ENCODE measurements at places on chromosomes 1 and 21.
A peak's percentile ranks its signal among the peaks of the same experiment; 100 is the strongest.

GRCh38 chr1:193060406-193060805 lies 994 bp downstream of the RO60 start:
- no peak for DNase-seq

GRCh38 chr1:234938924-234939323 lies 189.7 kb downstream of the TOMM20 start:
- DNase-seq, result no peak

GRCh38 chr1:64192290-64192689 lies 11.1 kb upstream of the UBE2U start:
- no peak for DNase-seq

GRCh38 chr1:214548988-214549387 lies 2.4 kb downstream of the PTPN14 start:
- DNase-seq, result no peak

DNA sequence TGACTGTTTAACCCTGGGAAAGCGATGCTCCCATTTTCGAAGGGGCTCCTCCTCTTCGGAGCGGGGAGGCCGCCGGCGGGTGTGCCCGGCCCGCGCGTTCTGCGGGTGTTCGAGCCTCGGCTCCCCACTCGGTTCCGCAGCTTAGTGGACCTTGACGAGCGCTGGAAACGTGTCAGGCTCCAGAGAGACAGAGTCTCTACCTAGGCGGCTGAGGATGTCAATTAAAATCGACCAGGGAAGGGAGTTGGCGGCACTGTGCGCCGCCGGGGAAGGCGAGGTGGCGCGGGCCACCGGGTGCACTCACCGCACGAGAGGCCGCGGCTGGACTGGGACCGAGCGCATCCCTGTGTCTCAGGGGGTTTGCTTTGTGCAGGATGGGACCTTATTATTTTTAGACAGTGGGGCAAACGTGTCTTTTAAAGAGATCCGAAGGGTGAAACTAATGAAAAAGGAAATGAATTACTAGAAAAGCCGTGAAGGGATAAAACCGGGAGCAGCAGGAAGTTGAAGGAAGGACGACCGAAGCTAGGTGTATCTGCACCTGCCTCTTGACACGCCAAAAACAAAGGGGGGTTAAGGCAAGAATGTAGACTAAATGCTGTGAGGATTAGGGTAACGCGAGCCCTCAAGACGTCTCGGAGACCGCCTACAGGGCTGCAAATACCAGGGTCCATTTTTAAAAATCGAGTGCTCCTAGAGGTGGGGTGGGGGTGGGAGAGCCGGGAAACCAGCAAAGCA lies 5.6 kb downstream of the LHX4 start:
- DNase-seq, result no peak

DNA sequence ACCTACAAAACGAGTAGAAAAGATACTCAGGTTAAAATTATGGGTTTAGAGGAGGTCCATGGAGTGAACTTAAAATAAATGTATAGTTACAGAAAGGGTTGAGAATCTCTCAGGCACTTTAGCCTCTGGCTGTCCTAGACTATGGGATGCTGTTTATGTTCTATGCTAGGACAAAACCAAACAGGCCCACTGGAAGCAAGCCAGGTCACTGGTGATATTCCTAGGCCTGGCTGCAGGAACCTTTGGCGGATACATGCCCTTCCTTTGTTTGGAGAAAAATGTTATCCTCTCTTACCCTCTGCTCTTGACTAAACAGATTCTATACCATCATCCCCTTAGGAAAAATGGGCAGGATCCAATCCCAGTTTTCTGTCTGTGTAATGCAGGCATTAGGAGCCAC lies 90.7 kb upstream of the DUSP10 start:
- DNase-seq, result no peak

GRCh38 chr1:165376041-165376810 lies 19.7 kb upstream of the LMX1A start:
- peak; percentile 85 for DNase-seq

DNA sequence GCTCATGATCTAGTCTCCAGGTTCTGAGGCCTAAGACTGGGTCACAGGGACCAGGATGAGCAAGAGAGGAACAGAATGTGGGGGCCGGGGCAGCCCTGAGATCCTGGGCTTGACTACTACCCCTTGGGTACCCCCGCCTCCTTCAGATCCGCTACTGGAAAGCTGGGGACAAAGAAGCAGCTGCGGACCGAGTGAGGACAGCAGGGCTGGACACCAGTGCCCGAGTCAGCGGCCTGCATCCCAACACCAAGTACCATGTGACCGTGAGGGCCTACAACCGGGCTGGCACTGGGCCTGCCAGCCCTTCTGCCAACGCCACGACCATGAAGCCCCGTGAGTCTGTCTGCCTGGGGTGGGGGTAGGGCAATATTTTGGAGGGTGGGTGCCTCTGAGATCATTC lies 12.5 kb downstream of the TMEM81 start:
- DNase-seq, result no peak

GRCh38 chr1:4847711-4848110 lies 193.3 kb downstream of the AJAP1 start:
- DNase-seq, result no peak

DNA sequence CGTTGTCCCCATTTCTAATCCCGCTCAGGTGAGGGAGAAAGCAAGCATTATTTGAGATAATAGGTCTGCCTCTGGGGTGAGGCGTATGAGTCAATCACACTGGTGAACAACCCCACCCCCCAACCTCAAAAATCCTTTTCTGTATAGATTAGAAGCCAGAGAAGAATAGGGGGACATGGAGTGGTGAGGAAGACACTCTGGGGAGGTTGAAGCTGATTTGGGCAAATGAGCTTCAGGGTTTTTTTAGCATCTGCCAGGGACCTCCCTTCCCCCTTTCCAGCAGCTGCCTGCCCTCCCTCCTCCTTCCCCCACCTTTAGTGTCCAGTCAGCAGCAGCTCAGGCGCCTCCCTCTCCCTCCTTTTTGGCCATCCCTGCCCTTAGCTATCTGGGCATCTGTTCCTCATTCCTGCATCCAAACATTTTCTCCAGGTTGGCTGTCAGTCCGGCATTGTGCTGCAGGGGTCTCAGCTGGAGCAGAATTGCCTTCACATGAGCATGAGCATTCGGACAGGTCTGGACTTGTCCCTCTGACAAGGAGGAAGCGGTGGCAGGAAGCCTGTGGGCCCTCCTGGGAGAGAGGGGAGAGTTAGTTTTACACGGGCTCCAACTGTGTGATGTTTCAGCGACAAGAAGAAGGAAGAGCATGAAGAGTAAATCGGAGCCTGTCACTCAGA lies 30.8 kb upstream of the PTGFRN start:
- no peak for DNase-seq

GRCh38 chr1:47409311-47410067 lies 6.6 kb upstream of the FOXE3 start:
- DNase-seq, result no peak

GRCh38 chr1:163565166-163565565 lies 243.4 kb downstream of the NUF2 start:
- no peak for DNase-seq

DNA sequence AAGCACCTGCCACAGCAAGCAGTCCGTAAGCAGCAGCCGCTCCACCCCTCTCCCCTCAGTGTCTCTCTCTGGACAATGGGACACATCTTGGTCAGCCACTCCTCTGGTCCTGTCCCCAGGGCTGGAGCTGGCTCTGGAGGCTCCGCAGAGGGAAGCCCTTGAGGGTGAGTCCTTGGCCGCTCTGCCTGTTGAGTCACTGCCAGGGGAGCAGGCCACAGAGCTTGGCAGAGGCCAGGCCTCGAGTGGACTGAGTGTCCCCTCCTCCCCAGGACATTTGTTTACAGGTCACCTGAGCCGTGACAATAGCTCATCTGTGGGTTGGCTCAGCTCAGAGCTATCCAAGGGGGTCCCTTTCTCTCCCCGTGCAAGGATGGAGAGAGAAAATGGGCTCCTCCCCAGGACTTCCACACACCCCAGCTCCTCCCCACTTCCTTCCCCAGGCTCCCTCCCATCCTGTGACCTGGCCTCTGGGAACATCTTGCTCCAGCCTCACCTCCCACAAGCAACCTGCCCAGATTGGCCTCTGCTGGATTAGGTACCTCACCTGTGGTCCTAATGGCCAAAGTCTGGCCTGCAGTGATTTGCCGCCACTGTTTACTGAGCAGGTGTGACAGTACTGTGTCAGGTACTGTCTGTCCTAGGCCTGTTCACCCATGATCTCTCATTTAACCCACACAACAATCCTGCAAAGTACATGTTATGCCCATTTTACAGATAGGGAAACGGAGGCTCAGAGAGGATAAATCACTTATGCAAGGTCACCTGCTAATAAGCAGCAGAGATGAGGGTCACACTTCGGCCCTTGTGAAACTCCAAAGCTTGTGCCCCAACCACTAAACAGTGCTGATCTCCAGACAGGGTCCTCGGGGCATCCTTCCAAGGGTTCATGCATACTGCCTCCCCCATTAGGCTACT lies 4.8 kb downstream of the FAM131C start:
- no peak for DNase-seq

DNA sequence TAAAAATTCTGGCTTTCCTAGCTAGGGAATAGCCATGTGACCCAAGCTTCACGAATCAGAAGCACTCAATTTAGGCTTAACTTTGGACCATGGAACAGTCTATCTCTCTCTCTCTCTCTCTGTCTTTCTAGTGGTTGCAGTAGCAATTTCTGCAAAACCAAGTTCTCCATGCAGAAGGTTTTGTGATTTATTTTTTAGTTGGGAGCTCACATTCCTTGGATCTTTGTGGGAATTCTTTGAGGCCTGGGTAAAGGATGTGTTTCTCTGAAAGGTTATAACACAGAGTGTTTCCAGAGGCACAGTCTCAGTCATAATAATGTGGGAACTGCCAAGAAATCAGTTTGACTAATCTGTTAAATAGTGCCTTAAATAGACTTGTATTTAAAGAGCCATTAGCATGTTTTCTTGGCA lies 112.3 kb upstream of the COL11A1 start:
- DNase-seq, result no peak

DNA sequence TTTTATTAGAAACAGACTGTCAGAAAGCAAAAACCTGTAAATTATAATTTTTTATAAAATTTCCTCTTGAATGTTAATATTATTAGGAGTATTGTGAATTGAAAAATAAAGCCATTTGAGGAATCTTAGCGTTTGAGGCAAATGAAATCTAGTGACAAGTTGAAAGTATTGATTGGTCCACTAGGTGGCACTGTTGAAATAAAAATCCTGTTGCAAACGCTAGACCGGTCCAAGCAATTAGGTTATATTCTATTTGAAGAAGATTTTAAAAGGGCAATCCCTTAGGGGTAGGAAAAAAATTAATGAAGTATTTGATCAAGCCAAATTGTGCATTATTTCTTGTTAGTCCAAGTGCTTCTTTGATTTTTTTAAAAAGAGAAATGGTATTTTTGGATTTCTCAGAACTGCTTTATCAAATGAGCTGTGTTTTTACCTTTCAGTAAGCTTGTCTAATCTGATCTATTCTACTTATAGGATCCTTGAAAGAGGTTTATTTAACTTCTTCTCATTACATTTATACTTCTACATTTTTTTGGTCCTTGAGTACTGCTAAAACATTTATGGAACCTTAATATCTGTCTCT lies 57.7 kb downstream of the ATG4C start:
- DNase-seq, result peak; percentile 82

GRCh38 chr1:177824508-177824982 lies 145.3 kb downstream of the SEC16B start:
- no peak for DNase-seq

DNA sequence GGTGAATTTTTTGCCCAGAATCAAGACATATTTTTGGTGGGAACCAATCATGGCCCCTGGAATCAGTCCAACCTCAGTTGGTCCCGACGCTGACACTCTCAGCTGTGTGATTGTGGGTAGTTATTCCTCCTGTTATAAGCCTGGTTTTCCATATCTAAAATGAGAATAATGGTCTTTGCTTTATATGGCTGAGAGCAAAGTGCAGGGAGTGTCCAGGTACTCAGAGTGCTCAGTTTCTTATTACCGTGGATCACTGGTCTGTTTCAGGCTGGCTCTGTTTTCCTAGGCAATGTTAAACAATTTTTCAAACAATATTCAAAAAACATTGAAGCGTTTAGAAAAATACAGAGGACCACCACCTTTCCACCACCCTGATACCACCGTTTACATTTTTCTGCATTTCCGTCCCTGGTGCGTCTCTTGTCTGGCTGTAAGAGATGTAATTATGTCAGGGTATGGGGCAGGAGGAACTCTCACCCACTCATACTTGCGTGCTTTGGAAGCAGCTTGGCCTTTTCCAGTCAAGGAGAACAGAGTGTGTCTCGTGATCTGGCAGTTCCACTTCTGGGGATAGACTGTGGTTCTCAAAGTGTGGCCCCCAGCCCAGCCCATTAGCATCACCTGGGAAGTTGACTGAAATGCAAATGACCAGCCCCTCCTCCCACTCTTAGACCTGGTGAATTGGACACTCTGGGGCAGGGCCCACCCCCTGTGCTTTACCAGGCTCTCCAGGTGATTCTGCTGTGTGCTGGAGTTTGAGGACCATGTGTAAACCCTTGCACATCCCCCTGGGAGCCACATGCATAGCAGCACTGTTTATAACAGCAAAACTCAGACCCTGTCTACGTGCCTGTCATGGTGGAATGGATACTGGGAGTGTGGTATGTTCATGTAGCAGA lies 6.8 kb downstream of the MX1 start:
- DNase-seq, result no peak
